Muscle of arm (tissue), 14 donors: ENCODE measurements at places on chromosomes 7 and 10.

- DNase-seq, result no peak
Measured at GRCh38 chr7:46930366-46930765, 651.5 kb downstream of the TNS3 start.

- DNase-seq, result no peak
Measured at GRCh38 chr7:91039033-91039432, 225.2 kb upstream of the FZD1 start.

GRCh38 chr7:82257118-82257695 lies 186.4 kb downstream of the CACNA2D1 start:
- no peak for DNase-seq

GRCh38 chr7:159075563-159076238 lies 69.0 kb downstream of the VIPR2 start:
- no peak for DNase-seq

GRCh38 chr10:11208908-11209829 lies 191.5 kb downstream of the CELF2 start:
- no peak for DNase-seq

GRCh38 chr10:60869652-60870415 lies 74.2 kb downstream of the RHOBTB1 start:
- DNase-seq, result no peak

DNA sequence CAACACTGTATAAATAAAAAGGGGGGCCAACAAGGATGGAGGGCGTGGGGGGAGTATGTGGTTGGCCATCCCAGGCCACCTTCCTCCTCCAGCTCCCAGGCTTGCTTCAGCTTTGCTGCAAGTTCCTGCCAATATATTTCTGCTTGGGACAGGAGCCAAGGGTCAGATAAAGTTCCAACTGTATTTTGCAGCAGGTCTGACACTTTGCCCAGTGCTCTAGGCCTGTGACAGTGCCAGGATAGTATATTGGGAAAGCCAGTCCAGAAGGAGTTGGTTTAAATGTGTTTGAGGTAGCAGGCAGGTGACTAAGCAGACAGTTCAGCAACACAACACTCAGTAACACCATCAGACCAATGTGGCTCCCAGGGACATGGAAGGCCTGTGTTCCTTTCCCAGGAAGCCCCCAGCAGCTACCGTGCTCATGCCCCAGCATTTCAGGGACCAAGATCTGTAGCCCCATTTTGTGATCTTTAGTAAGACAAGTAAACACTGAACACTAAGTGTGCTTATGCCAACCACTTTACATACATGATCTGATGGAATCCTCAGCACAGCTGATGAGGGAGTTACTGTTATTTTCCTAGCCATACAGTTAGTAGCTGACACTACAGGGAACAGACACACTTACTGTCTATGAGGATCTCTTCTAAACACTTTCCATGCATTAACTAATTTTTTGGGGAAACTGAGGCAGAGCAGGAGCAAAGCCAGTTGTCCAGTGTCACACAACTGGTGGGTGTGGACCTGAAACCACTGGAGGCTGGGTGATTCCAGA lies 38.9 kb downstream of the DNAJB12 start:
- peak; percentile 83 for DNase-seq

DNA sequence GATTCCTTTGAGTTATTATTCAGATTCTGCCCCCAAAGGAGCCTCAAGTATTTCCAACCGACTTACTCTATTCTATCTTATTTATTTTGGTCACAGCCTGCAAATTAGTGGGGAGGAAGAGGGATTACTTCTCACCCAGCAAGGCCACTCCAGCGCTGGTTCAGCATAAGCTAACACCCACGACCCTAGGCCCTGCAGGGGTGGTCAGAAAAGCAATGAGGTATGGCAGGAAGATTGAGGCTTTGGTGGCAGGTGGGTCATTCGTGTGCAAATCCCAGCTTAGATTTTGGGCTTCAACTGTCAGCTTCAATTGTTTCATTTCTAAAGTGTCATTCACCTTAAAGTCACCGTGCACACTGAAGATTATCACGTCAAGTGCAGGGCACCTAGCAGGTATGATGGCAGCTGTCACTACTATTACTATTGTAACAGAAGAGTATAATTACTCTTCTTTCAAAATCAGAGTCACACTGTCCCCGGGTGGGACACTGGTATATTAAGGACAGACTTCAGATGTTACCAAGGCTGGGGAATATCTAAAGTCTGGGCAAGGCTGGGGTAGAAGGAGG lies 48.8 kb upstream of the OPTN start:
- no peak for DNase-seq

DNA sequence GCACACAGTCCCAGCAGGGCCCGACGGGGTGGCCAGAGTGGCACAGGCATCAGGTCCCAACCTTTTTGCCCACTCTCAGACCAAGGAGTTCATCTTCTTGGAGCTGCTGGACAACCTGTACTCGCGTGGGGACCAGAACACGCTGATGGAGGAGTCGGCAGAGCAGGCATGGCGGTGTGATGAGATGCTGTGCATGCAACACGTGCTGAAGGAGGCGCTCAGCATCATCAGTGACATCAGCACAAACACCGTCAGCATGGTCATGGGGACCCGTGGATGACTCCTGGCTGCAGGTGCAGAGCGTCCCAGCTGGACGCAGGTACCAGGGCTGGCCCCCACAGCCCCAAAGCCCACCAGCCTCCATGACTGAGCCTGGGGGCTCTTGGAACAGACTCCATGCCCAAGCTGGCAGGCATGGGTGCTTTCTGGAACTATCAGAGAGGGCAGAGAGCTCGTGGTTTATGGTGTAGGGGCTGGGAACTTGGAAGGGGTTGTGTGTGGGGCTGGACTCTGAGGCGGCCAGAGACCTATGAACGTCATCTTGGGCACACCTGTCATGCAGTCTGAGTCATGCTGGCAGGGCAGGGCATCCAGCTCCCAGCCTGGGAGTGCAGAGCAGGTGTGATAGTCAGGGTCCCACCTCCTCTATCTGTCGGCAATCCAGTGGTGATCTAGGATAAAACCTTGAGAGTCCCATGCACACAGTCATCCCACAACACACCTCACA lies 8.2 kb upstream of the MTPAP start:
- no peak for DNase-seq

DNA sequence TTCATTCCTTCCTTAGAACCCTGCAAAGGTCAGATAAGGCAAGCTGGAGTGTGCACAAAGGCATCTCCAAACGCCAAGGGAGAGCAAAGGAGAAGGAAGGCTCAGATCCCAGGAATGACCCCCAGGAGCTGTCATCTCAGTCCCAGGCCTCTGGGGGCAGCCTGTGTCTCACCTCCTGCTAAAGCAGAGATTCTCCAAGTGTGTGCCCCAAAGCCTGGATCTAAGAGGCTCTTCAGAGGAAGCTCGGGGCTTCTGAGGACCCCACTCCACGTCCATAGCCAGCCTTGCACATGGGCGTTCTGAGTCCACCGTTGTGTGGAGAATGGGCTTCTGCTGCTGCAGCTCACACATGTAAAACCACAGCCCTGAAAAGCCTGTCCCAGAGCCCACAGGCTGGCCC lies 5.1 kb upstream of the GRID1 start:
- no peak for DNase-seq

DNA sequence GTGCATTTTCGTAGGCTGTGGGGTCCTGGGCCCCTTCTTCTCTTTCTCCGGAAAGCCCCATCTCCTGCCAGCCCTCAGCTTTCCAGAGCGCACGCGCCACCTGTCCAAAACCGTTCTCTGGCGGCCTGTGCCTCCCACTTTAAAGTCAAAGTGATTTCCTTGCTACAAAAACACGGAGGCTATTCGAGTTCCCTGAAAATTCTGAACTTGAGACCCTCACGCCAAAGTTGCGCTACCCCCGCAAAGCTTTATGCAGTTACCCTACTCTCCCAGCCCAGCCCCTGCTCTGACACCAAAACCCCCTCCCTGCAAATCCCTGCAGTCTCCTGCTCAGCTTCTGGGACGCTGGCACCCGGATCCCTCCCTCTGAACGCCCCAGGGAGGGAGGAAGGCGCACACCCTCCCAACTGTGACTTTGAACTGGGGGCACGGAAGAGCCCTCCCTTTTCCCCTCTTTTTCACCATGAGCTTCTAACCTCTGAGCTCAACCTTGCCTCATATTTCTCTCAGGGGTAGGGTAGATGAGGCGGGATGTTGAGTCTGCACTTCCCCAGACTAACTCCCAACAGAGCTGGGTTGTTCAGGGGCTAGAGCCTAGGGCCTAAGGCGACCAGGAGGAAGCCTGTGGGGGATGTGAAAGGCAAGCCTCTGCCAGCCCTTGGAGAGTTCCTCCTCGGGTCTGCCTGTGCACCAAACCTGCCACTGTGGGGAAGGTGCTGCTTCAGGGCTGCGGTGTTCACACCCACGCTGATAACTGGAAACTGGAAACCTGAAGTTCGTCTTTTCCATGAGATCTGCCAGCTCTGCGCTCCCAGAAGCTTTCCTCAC lies 2.7 kb upstream of the PAX4 start:
- no peak for DNase-seq

DNA sequence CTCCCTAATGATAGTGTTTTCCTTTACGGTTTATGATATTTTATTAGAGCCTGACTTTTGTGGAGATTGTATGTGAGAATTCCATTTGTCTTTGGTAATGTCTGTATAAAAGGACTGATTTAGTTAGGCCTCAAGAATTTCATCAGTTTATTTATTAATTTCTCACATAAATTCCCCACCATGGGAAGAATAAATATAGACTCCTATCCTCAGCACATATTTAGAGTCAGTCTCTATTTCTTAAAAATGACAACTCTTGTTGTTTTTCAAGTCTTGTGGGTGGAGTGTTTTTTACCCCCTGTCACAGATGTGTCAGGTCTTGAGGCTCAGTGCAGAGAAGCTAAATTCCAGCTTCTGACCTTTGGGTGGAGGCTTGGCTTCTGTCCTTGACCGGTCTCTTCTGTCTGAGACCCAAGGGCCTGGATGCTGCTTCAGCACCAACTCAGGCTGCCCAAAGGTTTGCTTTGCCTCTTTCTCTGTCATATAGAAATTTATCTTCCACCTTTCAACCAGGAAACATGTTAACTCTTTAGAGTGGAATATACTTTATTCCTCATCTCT lies 117.3 kb upstream of the INHBA start:
- no peak for DNase-seq

- DNase-seq, result no peak
Measured at GRCh38 chr10:19933772-19934171, 117.5 kb downstream of the PLXDC2 start.
